ENCODE measurements at places on chromosomes 3 and 15.
A peak's percentile ranks its signal among the peaks of the same experiment; 100 is the strongest.

GRCh38 chr3:192825657-192826200 is 91.9 kb downstream of the MB21D2 start:
- no peak for DNase-seq

- DNase-seq: no peak
Measured at GRCh38 chr3:132405609-132406299, 11.5 kb upstream of the DNAJC13 start.

DNA sequence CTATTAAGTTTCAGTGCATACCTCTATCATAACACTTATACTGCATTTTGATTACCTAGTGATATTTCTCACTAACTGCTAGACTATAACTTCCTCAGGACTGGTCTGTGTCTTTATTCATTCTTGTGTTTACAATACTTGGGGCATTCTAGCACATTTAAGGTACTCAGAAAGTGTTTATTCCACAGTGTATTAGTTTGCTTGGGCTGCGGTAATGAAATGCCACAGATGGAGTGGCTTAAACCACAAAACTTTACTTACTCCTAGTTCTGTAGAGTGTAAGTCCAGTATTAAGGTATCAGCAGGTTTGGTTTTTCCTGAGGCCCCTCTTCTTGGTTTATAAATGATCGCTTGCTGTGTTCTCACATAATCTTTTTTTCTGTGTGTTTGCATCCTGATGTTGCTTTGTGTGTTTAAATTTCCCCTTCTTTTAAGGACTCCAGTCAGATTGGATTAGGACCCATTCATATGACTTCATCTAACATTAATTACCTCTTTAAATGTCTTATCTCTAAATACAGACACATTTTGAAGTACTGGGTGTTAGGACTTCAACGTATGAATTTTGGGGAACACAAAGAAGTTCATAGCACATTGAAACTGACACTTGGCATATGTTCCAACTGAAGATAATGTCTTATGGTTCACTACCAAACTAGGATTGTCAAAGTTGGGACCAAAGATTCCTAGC is 23.9 kb downstream of the RNF111 start:
- no peak for DNase-seq

DNA sequence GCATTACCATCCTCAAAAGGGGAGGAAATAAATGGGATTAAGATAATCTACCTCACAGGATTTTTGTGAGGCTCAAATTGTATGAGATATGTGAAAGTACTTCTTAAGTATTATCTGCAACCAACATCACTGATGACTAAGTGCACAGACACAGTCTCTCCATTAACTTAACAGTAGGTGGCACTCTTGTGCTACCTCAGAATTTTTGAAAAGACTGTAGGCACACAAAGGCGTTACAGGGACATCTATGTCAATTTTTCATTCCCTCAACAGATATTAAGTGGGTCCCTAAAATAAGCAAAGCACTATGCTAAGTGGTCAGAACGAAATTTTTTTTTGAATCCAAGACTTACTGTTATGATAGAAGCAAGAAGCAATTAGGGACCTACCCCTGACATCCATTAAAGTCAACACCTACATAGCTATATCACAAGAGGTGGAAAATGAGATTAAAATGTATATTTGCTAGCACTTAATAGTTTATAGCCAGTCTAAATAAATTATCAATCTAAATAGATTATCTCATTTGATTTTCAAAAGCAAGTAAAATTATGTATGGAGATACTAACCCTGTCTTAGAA is 52.9 kb downstream of the RYK start:
- peak; percentile 7 for DNase-seq

GRCh38 chr3:128128251-128128650 is 4.6 kb upstream of the RUVBL1 start:
- no peak for DNase-seq

DNA sequence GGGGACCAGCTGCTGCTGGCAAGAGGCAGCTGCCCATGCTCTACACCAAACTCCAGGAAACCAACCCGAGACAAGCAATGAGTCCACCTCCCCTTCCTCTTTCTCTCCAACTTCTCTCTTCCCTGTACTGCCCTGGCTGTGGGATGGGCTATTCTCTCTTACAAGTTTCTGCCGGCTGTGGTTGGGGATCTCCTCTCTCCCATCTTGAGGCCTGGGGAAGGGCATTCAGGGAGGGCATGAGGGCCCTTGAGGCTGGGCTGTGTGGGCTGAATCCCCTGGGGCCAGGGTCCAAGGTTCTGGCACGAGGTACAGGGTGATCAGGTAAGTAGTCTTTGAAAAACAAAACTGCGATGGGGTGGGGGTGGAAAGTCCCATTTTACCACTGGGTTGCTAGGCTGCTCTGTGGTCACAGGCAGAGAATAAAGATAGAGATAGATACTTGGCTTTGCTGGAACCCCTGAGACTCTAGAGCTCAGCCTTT is 32.3 kb upstream of the CTSH start:
- no peak for DNase-seq

GRCh38 chr3:189586941-189587663 is 44.1 kb upstream of the TP63 start:
- no peak for DNase-seq

- no peak for DNase-seq
Measured at GRCh38 chr3:182276512-182276911, 516.8 kb upstream of the ATP11B start.

DNA sequence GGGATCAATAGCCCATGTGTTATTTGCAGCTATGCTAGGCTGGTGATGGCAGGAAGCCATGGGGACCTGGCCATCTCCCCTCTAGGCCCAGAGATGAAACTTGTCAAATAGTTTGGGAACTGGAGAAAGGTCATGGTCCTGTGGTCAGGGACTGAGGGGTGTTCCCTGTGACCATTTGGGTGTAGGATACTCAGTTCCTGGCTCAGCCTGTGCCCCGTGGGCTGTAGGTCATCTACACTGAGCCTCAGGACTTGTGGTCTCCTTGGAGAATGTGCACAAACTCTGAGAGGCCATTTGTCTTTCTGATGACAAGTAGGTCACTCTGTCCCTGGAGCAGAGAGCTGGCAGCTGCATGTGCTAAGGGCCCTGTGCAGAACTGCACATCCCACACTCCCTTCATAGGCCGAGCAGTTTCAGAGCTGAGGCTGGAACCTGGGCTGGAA is 17.5 kb downstream of the GASK1A start:
- DNase-seq: no peak

DNA sequence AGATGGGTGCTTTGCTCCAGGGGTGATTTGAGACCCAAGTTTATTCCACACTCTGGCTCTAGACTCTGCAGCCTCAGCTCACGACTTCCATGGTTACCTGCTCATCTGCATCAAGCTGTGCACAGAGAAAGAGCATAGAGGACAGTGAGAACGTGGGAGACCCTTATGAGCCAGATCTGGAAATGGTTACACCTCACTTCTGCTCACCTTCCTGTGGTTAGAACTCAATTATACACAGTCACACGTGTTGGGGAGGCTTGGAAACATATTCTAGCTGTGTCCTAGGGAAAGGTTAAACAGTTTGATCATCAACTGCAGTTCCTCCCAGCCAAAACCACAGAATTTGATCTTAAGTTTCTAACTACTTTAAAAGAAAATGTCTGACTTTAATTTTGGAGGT is 1.8 kb downstream of the FETUB start:
- DNase-seq: no peak

DNA sequence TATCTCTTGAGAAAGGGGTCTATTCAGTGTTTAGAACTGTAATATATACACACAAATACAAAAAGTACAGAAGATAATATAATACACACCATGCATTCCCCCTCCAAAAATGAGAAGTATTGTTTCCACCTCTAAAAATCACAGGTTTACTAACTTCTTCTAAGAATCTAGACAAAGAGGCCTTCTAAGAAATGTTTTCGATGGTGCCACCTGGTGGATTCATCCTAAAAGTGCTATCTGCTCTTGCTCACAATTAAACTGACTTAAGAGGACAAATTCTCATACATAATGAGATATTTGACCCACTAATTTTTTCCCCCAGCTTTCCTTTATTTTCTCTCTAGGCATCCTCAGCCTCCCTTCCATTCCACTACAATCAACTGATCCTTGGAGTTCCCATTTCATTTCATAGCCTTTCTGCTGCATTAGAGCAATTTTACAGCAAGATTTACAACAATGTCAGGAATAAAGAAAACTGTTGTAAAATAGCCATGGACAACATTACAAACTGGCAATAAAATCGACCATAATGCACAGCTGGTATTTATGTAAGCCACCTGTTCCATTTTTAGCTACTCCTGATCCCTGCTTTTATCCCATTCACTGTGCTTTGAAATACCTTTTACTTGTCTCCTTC is 124.6 kb downstream of the ARRDC4 start:
- peak; percentile 13 for DNase-seq

- no peak for DNase-seq
Measured at GRCh38 chr15:83471307-83471866, 24.2 kb downstream of the SH3GL3 start.

DNA sequence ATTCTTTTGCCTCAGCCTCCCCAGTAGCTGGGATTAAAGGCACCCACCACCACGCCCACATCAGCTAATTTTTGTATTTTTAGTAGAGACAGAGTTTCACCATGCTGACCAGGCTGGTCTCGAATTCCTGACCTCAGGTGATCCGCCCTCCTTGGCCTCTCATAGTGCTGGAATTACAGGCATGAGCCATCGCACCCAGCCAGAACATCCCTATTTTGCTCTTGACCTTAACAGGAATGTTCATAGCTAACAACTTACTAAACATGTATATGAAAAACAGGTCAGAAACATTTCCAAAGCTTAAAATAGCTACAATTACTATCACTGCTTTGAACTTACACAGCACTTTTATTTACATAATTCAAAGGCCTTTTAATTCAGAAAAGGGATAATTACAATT is 33.7 kb downstream of the UQCC5 start:
- no peak for DNase-seq

- DNase-seq: no peak
Measured at GRCh38 chr15:88624156-88624970, 3.2 kb downstream of the AEN start.
